Kidney capillary endothelial cell (primary cell): ENCODE measurements at places on chromosomes 7 and 10.

- DNase-seq = no peak
Measured at GRCh38 chr7:71130031-71130679, 1.8 kb upstream of the GALNT17 start.

DNA sequence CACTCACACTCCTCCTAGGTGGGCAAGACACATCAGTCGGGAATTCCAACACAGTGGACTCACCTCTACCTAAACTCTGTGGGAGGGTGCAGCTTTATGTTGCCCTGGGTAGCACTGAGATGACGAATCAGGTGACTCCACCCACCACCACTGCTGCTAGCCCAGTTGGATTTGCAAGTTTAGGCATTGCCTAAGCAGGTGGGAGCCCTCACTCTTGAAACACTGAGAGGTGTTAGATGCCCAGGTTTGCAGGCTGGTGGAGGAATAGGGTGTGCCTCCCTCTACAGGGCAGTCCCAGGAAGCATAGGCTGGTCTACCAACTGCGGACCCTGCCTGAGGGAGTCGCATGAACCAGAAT lies 708.9 kb downstream of the POM121L12 start:
- DNase-seq = no peak

DNA sequence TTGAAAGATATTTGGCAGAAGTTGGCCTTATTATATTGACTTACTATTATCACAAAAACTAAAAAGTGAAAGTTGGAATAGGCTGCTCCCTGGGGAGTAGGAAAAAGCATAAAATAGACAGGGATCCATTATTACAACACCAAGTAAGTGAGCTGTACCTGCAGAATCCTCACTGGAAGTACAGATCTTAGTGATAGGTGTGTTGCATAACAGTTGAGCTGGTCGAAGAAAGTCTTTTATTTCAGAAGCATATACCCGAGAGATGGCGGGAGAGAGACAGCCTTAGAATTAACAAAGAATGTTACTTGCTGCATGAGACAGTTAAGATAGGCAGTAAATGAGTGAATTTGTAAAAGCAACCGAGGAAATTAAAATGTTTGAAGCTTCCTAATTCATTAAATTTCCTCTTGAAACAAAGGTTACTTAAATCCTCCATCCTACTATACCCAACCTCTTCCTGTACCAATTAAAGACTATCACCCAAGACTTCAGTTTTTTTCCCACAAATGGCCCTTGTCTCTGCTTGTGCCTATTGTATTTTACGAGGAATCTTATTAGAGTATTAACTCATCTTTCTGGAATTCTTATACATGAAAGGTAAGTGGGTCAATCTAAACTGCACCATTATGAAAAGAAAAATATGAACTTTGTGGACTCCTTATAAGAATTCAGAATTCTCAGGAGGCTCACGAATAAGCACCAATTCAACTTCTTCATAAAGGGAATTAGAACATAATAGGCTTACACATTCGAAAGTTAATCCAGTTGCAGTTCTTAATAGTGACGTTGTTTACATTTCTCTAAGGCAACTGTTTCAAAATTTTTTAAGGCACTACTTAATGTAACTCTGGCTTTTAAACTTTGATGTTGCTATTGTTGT lies 56.2 kb downstream of the CREM start:
- DNase-seq = no peak

- DNase-seq = no peak
Measured at GRCh38 chr7:277228-277627, 12.7 kb upstream of the FOXL3 start.

- DNase-seq = no peak
Measured at GRCh38 chr10:124231168-124232155, 138.1 kb upstream of the CHST15 start.

GRCh38 chr10:86390337-86391120 lies 23.9 kb upstream of the GRID1 start:
- DNase-seq = no peak

- DNase-seq = no peak
Measured at GRCh38 chr10:14838582-14839304, 637 bp downstream of the HSPA14 start.
